ENCODE measurements at places on chromosomes 5 and 9.

DNA sequence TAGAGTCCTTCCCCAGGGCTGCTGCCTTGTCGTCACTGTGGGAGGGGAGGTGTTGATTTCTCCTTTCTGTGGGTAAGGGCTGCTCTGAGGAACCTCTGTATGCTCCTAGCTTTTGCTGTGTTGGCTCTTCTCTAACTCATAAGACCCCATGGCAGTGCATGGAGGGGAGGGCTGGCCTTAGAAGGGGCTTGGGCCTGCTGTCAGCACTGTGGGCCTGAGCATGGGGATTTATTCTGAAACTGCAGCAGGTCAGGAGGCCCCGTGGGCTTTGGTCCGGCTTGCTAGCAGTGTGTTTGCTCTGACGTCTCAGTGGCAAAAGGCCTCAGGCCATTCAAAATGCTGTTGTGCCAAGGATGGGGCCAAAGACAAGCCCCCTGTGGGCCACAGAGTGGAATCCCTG lies 6.8 kb downstream of the FGF18 start:
- DNase-seq, result no peak

DNA sequence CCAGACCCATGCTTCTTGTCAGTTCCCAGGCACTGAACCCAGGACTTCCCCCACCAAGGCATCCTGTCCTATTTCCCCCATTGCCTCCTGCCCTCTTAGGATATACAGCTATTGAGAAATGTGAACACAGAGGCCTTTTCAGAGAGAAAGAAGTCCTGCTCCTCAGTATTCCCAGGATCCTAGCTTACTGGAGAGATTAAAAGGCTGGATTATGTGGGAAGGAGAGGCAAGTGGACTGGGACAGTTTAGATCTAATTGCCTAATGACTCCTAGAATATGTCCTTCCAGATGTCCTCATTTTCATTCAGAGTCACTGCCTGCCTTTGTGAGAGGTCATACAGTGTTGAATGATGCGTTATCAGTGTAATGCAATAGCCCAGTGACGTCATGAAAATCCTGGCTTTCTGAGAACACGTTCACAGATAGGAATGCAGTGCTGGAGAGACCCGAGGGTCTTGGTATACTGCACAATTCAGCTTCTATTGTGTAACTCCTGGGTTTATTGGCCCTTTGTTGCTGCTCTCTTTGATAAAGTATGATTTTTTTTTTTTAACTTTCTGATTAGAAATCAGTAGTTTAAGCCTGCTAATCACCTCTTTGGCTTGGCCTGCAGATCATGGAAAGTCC lies 26.2 kb downstream of the WWC1 start:
- DNase-seq, result no peak

- DNase-seq, result no peak
These were observed 107.8 kb upstream of the NR4A3 start for GRCh38 chr9:99713838-99714306.

DNA sequence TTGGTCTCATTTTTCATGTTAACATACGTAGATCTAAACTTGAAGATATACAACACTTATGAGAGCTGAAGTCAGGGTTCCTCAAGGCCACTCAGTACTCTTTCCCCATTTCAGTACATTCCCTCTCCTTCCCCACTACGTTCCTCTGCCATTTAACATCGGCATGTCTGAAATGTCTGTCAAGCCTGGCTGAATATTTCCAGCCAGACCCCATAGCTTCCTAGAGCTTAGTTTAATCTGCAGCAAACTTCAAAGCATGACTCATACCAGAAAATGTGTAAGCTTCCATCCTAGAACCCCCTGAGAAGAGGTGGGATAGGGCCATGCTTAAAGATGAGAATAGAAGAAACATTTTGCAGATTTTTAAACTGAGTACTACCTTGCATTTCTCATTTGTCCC lies 6.2 kb downstream of the GZMA start:
- DNase-seq, result no peak

DNA sequence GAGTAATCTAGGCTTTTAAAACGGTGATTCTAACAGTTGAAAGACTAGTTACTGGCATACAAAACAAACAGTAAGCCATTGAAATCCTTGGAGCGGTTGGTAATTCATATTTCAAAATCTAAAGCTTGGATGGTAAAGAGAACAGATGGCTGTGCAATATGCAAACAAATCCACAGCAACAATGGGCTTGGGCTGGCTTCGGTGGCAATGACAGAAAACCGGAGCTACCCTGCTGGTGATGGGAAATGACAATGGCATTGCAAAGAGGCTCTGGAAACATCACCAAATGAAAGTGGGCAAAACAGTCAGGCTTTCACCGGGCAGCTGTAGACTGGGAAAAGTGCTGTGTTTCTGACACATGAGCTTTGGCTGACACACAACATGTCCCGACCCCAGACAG lies 42.2 kb downstream of the MED27 start:
- no peak for DNase-seq

DNA sequence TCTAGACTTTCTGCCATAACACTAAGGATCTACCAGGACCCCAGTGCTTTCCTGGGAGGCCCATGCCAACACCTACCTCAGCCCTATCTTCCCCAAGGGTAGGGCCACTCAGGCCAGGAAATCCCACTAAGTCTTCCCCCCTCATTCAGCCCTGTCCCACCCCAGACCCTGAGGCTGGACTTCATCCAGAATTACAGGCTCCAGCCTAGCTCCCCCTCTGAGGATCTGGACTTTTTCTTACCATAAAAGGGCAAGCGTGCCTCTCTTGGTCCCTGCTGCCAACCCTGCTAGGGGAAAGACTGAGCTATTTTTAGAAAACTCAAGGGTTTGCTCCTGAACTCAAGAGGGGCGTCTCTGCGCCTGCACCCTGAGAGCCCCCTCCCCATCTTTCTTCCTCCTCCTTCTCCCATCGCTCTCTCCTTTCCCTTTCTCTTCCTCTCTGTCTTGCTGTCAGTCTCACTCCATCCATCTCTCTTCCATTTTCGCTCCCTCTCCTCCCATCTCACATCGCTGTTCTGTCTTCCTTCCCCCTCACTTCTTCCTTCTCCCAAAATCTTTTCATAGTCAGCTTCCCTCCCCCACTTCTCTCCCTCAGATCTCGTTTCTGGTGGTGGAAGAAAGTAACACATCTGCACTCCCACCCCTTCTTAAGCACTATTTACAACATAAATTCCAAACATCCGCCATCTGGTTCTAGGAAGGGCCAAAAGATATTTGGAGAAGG lies 38.1 kb upstream of the IL17B start:
- no peak for DNase-seq

DNA sequence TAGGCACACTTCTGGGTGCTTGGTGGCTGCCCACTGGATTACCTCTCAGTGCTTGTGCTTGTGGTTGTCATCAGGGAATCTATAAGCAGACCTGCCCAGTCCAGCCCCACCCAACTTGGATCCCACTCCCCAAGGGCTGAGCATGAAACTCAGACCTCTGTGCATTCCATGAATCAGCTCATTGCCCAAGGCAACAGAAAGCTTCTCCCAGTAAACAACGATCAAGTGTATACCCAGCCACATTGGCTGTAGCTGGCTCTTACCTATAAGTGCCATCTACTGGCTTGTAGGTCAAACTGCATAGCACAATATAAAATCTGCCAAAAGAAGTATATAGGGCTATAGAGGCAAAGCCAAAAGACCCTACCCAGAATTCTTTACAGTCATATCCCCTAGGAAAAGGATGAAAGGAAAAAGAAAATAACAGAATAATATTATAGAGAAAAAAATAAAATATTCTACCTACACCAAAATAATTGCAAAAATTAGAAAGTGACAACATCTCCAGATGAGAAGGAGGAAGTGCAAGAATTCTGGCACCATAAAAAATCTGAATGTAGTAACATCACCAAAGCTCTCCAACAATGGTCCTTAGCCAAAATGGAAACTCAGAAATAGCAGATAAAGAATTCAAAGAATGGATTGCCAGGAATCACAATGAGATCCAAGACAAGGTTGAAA lies 321.0 kb upstream of the TRPC7 start:
- no peak for DNase-seq

- no peak for DNase-seq
These were observed 43.7 kb downstream of the TEX10 start for GRCh38 chr9:100308965-100309564.

- no peak for DNase-seq
These were observed 162.8 kb downstream of the PIK3R1 start for GRCh38 chr5:68378204-68378820.

GRCh38 chr5:33180900-33181299 lies 259.9 kb upstream of the TARS1 start:
- DNase-seq, result no peak

DNA sequence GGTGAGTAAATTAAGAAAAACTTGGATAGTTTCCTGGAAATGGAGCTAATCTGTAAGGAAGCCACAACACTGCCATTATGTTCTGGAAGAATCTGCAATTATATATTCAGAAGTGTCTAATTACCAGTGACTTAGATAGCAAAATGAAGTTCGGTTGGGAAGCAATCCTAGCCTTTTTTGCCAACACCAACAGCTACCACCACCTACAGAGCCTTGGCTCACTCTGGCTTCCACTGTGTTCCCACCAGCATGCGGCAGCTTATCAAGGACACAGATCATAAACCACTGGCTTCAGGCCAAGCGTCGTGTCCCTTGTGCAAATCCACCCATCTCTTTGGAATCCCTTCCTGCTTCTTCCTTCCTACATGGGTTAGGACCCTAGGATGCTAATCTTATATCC lies 118.0 kb upstream of the PCA3 start:
- DNase-seq, result no peak

GRCh38 chr5:151758430-151759241 lies at the start of gene ATOX1:
TSS of gene ATOX1 (minus strand) at chr5:151758631. CDS start at chr5:151758551, 80 bp downstream.
- peak; percentile 83 for DNase-seq

- DNase-seq, result no peak
These were observed 533.5 kb downstream of the ZNF608 start for GRCh38 chr5:124212934-124213333.

- no peak for DNase-seq
These were observed 17.7 kb downstream of the SLC28A3 start for GRCh38 chr9:84322828-84323227.
